SK-MEL-5 (cell line): ENCODE measurements at places on chromosomes 5 and 9.

DNA sequence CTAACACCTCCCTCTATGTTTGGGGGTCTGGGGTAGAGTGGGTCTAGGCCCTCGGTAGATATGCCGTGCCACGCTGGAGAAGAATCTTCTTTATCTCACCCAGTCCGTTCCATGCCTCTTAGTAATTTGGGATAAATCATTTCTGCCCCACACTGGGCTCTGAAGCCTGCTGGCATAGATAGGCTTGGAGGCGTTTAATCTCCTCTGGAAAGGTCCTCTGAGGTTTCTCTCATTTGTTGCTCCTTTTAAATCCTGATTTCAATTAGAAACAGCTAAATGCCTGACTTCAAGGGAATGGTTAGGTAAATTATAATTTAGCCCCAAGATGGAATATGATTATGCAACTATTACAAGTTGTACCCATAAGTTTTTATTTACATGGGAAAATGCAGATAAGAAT lies 57.8 kb upstream of the AKNA start:
- DNase-seq: no peak

DNA sequence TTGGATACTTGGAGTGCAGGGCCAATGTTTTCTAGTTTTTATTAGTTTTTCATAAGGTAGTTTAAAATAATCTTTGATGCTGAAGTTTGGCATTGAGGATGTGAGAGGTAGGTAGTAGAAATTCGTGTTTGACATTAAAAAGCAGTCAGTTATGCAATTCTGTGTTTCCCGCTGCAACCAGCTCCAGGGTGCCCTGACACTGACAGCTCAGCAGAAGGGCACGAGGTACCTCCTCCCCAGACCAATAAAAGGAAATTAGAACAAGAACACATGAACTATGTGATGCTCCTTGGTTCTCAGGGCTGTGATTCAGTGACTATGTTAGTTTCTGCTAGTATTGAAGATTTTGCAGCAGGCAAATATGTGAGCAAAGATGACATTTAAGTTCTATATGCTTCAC lies 40.2 kb downstream of the NSUN2 start:
- DNase-seq: no peak

- peak; percentile 45 for DNase-seq
Measured at GRCh38 chr5:139268364-139269202, 25.0 kb upstream of the MATR3 start.

GRCh38 chr9:6910032-6910431 lies 152.3 kb downstream of the KDM4C start:
- peak; percentile 44 for DNase-seq

- no peak for DNase-seq
Measured at GRCh38 chr5:148913985-148914431, 87.6 kb downstream of the ADRB2 start.

DNA sequence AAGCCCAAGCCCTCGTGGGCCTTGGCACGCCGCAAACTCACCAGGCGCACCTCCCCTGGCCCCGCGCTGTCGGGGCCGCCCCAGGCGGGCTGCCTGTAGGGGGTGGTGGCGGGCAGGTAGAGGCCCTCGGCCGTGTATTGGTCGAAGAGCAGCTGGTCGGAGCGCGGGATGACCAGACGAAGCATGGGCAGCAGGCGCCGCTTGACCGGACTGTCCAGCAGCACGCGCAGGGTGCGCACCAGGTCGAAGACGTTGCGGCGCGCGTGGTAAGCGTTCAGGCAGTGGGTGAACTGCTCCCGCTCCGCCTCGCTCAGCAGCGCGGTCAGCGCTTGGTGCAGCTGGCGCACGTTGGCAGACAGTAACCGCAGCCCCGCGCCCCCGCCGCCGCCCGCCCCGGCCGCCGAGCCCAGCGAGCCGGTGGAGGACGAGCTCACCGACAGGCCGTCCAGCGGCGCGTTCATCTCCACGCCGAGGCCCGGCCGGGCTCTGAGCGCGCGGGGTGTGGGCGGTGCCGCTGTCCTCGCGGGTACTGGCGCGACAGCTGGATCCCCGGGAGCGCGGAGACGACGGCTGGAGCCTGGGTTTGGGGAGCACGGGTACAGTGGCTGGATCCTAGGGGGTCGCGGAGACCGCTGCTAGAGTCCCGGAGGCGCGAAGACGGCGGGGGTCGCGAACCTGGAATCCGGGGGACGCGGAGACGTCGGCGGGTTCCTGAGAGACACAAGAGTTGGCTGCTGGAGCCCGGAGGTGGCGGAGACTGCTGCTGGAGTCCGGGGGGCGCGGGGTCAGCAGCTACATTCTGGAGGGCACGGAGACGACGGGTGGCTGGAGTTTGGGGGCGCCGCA lies 709 bp downstream of the WHRN start:
- peak; percentile 61 for DNase-seq

DNA sequence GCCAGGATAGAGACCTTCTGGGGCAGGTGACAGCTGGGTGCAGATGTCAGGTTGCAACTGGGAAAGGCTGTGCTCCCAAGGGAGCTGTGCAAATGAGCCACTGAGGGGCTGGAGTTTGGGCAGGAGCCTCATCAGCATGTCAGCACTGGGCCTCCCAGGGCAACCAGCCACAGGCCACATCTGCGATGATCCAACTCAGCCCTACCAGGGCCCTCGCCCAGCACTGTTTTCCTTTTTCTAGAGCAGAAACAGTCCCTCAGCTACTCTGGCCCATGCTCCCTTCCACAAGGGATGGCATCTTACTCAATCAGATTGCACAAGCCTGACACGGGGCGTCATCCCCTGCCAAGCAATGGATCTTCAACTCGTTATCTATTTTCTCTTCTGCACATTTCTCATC lies 24.8 kb downstream of the NIPAL4 start:
- no peak for DNase-seq

DNA sequence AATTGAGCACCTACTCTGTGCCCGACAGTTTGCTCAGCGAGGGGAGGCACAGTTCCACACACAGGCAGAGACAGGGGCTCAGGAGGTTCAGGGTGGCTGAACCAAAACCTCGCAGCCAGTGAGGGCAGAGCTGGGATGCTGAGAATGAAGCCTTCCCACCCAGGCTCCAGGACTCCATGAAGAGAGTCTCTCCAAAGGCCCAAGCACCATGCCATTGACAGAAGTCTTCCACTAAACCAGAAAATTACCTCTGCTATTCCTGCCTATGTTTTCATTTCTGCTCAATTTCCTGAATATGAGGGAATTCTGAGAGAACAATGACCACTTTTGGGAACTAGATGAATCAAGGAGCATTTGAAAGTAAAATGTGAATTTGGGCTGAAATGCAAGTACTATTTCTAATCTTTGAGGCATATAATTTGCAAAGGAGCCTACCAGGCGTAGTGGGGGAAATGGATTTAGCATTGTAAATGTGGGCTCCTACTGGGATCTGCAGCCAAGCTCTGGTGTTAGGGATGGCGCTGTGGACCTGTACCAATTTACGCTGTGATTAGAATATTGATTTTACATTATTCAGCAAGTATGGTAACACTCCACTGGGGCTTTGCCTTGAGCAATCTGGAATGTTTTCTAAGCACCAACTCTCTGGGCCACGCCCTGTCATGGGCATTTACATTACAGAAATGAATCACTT lies 91.9 kb downstream of the DRD1 start:
- DNase-seq: no peak

DNA sequence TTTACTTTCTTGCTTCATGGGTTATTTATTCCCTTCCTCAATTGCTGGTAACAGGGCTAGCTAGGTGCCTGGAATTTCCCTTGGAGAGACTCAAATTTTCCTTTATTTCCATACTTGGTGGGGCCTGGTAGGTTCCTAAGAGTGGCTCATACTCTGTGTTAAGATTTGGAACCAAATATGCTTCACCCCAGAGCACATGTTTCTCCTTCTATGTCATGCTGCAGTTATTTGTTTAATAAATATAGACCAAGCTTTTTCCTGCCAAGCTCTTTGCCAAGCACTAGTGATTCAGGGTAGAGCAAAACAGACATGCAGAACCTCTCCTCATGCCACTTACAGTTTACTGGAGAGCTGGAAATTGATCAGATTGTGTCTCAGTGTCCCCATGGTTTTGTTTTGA lies 290.3 kb upstream of the SGCD start:
- no peak for DNase-seq

DNA sequence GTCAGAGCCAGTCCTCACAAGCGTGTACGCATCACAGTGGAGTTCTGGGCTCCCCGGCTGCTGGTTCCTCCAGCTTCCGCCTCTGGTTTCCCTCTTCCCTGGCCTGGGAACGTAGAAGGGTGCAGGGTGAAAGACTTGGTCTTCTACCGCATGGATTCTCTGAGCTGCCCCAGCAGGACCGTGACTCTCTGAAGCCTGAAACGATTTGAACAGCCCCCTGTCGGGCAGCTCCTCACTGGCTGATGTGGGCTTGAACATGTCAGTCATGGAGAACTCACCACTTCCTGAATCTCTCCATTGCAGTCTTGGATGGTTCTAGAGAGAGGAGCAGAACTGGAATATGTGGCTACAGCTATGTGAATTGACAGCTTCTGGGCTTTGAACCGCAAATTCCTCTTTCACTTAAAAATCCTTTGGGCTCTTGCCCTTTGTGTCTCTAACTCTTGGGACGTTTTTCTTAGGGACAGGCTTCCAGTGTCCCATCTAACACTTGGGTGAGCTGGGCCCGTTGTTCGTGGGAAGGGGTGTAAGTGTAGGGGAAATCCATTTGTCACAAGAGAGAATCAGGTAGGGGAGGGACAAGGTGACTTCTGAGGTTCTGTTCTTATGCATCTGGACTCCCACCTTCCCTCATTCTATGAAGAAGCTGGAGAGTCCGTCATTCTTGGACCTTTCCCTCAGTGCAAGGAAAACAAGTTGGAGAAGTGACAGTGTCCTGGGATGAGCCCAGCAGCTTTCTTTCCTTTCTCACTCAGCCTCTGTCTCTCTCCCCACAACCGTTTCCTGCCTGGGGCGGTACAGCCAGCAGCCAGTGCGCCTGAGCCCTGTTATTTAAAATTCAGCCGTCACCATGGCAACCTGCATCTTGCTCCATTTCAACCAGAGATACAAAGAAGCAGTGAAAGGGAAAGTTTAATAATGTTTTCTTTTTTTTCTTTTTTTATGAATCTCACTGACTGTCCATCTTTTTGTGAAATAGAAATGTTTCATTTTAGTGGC lies 84.7 kb downstream of the PTTG1 start:
- DNase-seq: no peak

DNA sequence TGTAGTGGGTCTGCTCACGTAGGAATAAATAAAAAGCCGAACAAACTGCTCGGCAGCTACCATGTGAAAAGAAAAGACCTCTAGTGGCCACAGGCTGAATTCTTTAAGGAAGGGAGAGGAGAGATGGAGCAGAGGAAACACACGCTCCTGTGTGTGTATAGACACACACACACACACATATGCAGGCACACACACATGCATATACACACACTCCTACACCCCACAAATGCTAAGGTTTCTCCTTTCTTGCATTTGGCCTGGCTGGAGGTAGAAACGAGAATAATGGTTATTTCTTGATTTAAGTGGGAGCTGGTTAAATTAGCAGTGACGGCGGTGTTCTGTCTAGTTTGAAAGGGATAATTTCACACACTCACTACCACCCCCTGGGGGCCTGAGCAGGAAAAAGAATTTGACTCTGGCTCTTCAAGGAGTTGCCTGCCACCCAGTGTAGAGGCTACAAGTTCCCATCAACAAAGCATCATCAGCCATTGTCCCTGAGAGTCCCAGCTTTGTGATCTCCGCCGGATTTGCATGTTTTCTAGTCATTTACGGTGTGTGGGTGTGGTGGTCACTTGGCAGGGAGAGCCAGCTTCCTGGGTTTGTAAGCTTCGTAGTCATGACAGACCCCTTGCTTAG lies at the start of gene INSYN2B:
Gene INSYN2B (minus strand): TSS at position 78 of the 636 bp plus-strand sequence. CDS start 96,597 bp downstream, outside the sequence.
- peak; percentile 80 for DNase-seq

- no peak for DNase-seq
Measured at GRCh38 chr9:5843794-5844471, 11.0 kb upstream of the ERMP1 start.

- no peak for DNase-seq
Measured at GRCh38 chr9:69515810-69516209, 156.4 kb downstream of the APBA1 start.

DNA sequence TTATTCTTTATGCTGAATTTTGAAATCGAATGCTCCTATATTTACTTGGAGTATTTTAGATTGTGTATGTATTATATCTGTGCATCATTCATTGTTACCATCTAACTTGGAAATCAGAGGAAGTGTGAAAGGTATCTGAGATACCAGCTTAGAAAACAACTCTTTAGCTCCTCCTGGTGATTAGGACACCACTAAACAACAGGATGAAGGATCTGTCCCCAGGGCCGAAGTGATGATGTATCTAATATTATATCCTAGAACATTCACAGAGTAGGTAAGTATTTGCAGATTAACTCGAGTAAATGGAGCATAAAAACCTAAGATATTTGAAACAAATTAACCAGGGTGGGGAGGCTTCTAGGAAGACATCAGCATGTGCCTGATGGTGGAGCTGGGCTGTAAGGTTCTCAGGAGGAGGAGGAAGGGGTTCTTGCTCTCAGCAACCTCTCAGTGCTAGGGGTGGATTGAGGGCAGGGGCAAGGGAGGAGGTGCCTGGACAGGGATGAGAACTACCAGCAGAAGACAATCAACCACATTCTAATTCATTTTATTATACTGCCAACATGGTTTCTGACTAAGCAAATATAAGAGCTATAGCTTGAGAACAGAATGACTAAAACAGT lies 2.6 kb upstream of the NFIL3 start:
- peak; percentile 73 for DNase-seq

- peak; percentile 55 for DNase-seq
Measured at GRCh38 chr9:137453643-137454081, 5.5 kb downstream of the NSMF start.

- no peak for DNase-seq
Measured at GRCh38 chr9:37954581-37954981, 50.7 kb upstream of the SLC25A51 start.

GRCh38 chr5:129249886-129250285 lies 155.3 kb downstream of the ISOC1 start:
- DNase-seq: no peak

DNA sequence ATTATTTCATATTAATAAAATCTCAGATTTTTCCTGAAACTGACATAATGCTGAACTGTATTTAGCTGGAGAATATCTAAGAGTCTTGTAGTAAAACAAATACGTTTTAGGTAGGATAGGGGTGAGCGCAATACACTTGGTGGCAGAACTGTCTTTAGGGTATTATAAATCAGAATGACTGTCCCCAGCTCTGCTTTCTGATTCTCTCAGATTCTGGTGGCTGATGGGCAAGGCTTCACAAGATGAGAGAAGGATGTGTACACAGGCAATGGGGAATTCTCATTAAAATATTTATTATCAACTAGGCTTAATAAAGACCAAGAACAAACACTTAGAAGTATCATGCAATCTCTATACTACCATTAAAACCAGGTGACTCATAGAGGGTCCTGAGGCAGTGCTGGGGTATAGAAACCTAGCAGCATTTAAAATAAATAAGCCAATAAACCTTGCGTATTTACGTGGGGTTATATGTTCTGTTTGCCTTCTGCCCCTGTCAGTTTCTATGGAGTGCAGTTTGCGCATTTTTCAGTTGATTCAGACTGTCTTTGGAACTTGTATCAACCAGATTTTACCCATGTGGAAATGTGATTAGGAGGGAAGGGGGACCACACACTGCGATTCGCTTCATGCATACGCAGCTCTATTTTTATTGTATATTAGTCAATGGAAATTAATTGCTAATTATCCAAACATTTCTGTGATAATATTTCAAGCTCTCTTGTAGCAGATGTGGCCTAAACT lies 1150.7 kb upstream of the WWC1 start:
- no peak for DNase-seq
